ENCODE measurements at places on chromosomes 1 and 21.

- no peak for DNase-seq
Observed at GRCh38 chr21:41711416-41712007, 55.3 kb downstream of the RIPK4 start.

- peak; percentile 1 for DNase-seq
Observed at GRCh38 chr1:153192697-153193096, 10.5 kb upstream of the LELP1 start.

- DNase-seq, result no peak
Observed at GRCh38 chr1:15543589-15544568, 17.2 kb downstream of the DNAJC16 start.

GRCh38 chr1:12203216-12204007 is 26.4 kb upstream of the VPS13D start:
- DNase-seq, result no peak

DNA sequence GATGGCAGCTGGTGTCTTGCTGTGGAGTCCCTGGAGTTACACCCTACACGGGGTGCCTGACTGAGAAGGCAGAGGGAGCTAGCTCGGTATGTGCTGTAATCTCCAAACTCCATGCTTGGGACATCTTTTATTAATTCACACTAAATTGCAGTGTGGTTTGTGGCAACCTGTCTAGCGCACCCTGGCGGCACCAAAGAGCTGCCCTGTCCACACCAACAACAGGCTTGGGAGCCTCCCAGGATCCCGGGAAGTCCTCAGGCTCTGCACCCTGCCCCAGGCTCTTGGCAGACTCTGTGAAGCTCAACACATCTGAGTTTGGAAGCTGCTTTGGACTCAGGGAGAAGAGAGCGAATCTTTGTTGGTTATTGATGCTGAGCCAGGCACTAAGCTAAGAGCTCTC is 138.9 kb downstream of the IGSF21 start:
- no peak for DNase-seq

DNA sequence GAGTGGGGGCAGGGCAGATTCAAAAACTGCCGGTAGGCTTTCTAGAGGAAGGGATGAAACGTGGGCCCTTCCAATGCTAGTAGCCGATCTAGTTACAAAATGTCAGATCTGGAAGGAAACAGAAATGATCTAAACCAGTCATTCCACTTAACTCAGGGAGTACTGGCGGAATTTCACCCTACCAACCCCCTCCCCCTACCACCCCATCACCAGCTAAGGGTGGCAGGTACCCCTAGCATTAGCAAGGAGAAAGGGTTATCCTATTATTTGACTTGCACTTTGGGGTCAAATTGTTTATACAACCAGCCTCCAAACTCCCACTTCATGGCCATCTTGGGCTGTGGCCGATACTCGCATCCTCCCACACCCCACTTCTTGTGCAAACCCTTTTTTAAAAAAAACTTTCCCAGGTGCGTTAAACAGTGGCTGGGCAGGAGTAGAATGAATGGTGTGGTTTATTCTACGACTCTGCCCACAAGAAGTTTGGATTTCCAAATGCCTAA is 644 bp upstream of the MRPL24 start:
- DNase-seq, result no peak

GRCh38 chr1:234408757-234409156 is 35.5 kb downstream of the COA6 start:
- DNase-seq, result no peak

- DNase-seq, result no peak
Observed at GRCh38 chr1:244062156-244062725, 11.2 kb downstream of the ZBTB18 start.

DNA sequence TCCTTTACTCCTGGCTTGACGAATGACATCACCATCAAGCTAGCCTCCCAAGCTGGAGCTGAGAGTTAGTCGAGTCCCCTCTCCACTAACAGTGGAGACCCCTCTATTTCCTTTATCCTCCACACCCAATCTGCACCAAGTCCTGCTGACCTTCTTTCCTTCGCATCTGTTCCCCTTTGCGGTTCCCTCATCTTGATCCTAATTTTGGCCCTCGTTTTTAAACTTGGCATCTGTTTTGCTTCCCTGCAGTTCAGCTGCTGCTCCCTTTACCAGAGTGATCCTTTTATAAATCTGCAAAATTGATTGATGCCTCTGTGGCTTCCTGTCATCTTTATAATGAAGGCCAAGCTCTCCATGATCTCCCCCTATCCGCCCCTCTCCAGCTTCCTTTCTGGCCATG is 49.0 kb upstream of the TSPAN2 start:
- no peak for DNase-seq

DNA sequence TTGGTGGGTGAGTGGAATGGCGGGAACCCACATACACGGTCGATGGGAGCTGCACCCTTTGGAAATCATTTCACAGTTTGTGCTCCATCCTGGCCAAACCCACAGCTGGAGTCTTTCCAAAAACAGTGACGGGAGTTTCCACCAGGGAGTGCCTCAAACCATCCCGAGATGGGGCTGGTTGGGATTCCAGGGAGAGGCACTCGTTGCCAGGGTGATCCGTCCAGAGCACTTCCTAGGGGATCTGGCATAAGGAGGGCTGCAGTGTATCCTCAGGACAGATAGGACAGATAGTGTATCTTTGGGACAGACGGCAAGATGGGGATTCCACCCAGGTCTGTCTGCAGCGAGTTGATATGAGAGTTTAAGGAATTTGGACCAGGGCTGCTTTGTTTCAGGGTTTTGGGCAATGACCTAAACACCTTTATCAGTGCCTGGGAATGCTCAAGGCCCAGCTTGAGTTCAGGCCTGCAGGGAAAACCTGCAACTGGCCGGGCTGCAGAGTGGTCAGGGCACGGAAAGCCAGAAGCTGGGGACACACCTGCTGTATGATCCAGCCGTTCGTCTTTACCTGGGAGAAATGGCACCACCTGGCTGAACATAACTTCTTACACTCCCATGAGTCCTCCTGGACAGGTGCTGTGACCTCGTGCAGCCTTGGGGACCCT is 3.4 kb upstream of the POFUT2 start:
- DNase-seq, result no peak

DNA sequence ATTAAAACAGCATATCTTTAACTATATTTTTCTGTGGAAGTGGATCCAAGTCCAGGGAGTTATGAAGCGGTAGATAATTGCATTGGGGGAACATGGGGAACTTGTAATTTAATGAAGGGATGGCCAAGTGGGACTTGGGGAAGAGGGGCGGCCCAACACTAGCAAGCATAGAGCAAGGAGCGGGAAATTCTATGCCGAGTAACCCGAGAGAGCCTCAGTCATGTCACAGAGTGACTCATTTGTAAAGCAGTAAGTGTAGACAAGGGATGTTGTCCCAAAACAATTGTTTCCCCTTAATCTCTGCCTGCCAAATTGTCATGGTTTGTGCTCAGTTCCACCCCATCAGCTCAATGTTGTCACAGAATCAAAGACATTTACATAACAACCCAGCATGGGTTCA is 620.1 kb downstream of the AJAP1 start:
- DNase-seq, result no peak

Measured in NCI-H524 (cell line).